Muscle of back (tissue), 13 donors: ENCODE measurements at places on chromosomes 7 and 10.
A peak's percentile ranks its signal among the peaks of the same experiment; 100 is the strongest.

- DNase-seq, result no peak
These were observed 14.2 kb downstream of the RAB11FIP2 start for GRCh38 chr10:118032564-118032963.

DNA sequence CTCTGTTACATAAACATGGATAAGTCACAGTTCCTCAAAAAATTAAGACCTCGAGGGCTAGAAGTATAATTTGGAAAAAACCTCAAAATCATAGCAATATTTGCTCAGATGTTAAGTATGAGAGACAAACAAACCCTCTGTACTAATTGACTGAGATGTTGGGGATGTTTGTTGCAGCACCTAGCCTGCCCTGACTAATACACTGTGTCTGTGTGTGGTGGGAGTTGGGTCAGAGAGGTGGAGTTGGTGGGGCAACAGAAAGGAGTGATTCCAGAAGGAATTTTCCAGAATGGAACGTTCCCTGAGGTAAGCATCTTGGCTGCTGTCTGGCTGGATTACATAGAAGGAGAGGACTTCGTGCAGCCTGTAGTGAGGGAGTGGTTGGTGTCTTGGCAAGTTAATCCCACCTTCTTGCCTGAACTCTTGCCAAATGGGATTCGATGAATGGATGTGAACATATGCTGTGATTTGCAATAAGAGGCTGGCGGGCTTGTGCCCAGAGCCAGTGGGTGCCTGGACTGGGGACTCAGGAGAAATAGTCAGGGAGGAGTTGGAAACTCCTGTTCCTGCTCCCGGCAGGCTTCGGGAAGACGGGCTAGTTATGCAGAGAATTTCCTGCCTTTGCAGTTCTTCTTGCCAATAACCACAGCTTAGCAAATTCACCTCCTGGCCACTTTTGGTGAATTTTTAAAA is 9.3 kb upstream of the FAM180A start:
- peak; percentile 56 for DNase-seq

DNA sequence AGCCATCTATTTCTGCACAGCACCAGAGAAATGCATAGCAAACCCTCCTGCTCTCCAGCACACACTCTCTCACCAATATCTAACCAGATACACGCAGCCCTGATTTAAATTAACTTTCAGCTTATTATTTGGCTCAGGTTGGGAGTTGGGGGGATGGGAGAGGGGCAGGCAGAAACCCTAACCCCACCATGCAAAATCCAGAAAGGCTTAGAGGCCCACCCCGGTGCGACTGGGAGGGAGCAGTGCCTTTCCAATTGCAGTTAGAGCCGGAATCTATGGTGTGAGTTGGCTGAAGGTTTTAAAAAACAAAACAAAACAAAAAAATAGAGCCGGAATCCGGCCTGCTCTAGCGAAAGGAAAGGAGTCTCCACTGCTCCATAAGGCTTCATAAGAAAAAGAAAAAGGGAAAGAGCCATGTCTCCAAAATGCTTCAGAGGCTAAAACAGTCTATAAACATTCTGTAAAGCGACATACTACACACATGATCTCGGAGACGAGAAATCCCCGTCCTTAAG is 2.9 kb downstream of the IGF2BP3 start:
- DNase-seq, result peak; percentile 70

GRCh38 chr7:40697653-40698052 is 562.8 kb downstream of the SUGCT start:
- no peak for DNase-seq

DNA sequence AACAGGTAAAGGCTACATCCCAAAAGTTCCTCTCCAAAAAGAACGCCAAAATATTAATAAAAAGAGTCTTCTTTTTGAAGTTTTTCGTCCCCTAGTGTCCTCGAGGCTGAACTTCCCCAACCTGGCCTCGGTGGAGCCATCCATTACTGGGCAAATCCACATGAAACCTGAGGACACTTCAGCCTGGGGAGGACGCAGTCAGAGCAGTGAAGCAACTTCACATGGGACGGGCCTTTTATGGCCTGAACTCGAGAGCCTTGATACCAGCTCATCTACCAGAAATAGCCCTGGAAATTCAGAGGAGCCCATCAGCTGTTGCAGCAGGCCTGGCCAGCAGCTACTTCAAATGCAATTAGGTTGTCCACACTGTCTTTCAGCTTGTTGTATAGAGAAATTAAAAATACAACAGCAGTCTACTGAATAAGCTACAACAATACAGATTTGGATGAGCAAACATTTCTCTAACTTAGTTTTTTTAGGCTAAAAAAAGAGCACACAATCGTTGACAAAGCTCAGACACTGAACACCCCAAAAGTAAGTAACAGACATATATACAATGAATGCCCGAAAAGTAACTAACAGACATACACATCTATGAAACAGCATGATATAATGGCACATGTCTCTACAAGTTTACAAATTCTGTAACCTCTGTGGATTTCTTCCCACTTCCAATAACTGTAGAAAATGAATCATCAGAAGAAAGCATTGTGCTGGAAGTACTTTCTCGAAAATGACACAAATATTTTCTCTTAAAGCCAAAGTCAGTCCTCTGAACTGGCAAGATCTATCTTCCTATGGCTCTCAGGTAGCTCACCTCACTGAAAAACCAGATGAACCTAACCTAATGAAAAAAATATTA is at the start of gene SVIL:
Gene SVIL (minus strand): TSS at position 208 of the 862 bp plus-strand sequence. CDS start 79,913 bp downstream, outside the sequence.
- DNase-seq, result peak; percentile 79

DNA sequence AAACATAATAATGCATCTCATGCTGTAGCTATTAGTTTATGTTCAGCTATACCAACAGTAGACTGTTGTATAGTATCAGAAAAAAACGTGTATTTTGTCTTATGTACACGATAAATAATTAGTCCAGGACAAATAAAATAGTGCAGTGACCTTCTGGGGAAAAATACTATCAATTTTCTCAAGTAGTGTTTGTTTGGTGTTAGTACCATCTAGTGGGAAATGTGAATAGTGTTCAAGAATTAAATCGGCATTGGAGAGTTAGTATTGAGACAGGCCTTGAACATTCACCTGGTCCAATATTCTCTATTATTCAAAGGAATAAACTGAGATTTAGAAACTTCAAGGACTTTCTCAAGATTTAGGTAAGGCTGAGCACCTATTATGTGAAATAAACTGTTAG is 21.7 kb upstream of the OR2A5 start:
- peak; percentile 25 for DNase-seq

DNA sequence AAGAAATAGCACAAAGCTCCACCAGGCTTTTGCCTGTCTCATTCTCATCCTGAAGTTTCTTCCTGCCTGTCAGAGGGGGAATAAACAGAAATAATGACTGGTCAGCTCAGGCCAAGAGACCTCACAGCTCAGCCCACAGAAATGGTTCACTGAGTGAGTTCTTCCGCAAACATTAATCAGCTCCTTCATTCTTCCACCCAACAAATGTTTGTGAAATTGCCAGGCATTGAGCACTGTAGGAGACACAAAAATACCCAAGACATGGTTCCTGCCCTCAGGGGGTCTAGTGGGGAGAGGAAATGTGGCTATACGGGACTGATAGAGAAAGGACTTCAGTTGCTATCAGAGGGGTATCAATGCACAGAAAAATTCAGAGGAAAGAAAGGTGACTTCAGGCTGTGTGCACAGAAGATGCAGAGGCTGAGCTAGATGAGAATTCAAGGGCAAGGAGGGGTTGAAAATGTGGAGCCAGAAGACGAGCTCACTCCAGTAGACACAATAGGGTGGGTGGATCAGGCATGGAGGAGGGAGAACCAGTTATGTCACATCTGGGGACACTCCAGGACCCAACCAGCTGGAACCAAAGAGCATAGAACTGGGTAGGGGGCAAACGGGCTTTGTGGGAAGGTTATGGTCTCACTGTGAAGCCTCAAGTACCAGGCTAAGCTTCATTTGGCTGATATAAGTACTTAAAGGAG is 20.9 kb downstream of the MYOF start:
- DNase-seq, result no peak

- DNase-seq, result no peak
These were observed 350.2 kb upstream of the SHH start for GRCh38 chr7:156162451-156162850.

- DNase-seq, result no peak
These were observed 21.5 kb downstream of the GUSB start for GRCh38 chr7:65960351-65961074.

GRCh38 chr7:116727432-116728009 is 55.5 kb downstream of the MET start:
- no peak for DNase-seq

DNA sequence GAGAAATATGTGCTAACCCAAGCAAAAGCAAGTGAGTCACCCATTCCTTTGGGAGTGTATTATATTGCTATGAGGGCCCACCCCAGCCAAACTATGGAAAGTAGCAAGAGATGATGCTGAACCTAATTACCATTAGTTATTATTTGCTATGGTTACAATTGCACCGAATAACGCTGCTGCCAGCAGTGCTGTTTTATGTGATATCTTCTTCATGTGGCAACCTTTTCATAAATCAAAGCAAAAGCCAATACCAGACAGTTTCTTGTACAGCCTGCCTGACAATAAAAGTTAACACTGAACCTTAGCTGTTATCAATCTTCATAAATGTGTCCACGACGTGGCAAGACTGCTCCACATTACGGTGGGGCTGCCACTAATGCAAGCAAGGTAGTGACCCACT is 241.7 kb upstream of the PLXNA4 start:
- no peak for DNase-seq

GRCh38 chr10:48273741-48274140 is 755 bp downstream of the FRMPD2 start:
- no peak for DNase-seq

GRCh38 chr7:27262121-27262520 is 19.5 kb downstream of the EVX1 start:
- DNase-seq, result no peak

GRCh38 chr10:125451319-125451718 is 231.6 kb downstream of the TEX36 start:
- DNase-seq, result no peak

GRCh38 chr10:35412900-35413491 is 76.7 kb downstream of the CCNY start:
- peak; percentile 43 for DNase-seq
